ENCODE measurements at places on chromosomes 7 and 10.

GRCh38 chr10:69897432-69897831 is 95.7 kb downstream of the COL13A1 start:
- no peak for DNase-seq

GRCh38 chr7:145331076-145331475 is 495.2 kb upstream of the TPK1 start:
- DNase-seq: no peak

DNA sequence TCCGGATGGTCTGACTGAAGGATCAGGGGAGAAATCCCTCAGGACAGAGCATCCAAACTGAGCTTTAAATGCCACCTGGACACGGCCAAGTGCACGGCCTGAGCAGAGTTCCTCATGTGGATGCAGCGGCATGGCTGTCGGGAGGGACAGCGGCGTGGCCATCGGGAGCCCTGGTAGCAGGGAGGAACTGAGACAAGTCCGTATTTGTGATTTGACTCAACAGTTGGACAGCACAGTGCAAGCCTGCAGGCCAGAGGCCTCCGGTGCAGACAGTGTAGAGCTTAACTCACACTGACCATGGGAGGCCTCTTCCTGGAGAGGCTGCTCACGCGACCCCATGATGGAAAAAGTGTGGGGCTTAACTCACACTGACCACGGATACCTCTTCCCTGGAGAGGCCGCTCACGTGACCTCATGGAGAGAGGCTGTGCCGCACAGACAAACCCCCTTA is 207.4 kb downstream of the DIP2C start:
- no peak for DNase-seq

DNA sequence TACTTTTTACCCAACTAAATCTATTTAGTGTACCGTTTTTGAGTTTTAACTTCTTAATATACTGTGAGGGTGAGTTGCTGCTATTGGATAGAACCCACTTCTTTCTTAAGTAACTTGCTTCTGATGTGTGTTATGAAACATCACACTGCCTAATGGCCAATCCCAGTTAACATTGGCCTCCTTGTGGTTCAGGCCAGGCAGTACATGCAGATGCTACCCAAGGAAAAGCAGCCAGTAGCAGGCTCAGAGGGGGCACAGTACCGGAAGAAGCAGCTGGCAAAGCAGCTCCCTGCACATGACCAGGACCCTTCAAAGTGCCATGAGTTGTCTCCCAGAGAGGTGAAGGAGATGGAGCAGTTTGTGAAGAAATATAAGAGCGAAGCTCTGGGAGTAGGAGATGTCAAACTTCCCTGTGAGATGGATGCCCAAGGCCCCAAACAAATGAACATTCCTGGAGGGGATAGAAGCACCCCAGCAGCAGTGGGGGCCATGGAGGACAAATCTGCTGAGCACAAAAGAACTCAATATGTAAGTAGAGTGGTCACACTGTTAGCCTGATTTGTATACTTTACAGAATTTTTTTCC is 39.7 kb downstream of the TES start:
- no peak for DNase-seq

DNA sequence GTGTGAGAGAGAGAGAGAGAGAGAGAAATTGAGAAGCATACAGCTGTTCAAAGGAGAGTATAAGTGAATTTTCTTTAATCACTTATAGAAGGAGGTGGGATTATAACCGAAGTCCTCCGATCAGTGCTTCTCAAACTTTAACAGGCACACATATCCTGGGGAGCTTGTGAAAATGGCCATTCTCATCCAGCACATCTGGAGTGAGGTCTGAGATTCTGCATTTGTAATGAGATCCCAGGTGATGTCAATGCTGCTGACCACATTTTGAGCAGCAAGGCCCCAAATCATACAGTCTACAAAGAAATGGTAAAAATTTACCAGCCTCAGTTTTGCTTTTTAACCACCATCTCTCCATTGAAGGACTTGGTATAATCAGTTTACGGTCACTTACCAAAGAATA is 219.0 kb downstream of the PTEN start:
- DNase-seq: no peak

DNA sequence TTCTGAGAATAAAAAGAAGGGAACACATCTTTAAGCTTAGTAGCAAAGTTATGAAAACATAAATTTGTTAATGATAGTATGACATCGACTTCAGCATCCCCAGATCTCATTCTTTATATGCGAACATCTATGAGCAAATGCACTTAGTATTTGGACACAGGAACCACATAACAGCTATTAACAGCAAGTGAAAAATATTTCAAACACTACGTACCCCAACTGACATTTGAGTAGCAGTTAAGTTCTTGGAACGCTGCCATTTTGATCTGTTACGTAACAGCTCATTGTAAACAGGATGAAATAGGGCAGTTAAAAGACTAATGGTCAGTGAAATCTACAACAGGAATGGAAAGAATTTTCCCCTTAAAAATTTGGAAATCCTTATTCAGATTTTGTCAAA is 428.9 kb downstream of the TNS3 start:
- no peak for DNase-seq

DNA sequence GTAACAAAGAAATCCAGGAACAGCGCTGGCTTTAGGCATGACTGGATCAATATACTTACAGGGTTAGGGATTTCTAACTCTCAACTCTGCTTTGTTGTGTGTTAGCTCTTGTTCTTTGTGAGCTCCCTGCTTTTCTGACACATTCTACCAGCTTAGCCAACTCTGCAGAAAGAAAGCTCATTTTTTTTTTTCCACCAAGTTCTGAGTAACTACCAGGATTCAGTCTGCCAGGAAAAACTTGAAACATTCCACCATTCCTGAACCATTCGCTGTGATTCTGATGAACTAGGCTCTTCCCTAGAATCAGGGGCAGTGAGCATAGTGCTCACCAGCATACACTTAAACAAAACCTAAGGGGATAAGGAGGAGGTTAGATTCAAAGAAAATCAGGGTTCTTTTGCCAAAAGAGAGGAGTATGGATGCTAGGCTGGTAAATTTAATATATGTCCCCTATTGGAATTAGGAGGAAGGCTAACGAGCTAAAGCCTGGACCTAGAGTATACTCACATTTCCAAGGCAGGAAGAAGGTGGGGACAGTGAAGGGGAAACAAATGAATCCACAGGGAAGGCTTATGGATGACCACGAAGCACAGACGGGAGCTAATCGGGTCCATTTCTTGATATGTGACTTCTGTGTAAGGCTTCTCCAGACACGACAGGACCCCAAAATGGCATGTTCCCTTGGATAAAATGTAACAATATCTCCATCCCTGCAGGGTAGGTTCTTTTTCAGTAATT is 183.4 kb downstream of the PRKG1 start:
- no peak for DNase-seq

- no peak for DNase-seq
Observed at GRCh38 chr7:128174386-128174785, 66.7 kb upstream of the LEP start.

DNA sequence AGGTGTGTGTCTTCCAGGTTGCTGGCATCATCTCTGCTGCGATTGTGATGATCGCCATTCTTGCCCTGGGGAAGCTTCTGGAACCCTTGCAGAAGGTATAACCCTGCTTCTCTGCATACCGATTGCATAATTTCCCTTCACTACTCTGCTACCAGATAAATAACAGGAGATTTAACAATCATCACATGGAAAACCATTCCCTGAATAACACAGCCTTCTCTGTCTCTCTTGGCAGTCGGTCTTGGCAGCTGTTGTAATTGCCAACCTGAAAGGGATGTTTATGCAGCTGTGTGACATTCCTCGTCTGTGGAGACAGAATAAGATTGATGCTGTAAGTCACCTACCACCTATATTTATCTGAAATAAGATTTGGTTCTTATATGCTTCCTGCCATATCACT is 33.8 kb downstream of the SLC26A4 start:
- DNase-seq: no peak

DNA sequence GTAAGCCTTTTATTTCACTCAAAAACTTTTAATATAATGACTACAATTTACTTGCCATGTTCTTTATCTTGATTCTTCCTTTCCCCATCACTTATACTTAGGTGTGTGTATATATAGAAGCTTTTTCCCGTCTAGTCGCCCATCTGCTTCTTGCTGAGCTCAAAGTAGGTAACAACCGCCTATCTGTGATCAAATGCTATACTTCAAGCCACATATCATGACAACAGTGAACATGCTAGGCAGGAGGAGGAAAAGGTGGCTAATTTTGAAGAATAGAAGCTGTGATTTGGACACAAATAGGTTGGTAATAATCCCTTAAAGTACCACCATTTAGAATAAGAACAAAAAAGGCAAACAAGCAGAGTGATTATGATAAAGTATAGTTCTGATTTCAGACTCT is 367.3 kb upstream of the CHRM2 start:
- no peak for DNase-seq

- peak; percentile 82 for DNase-seq
Observed at GRCh38 chr10:104333032-104333727, 5.1 kb downstream of the ITPRIP start.

DNA sequence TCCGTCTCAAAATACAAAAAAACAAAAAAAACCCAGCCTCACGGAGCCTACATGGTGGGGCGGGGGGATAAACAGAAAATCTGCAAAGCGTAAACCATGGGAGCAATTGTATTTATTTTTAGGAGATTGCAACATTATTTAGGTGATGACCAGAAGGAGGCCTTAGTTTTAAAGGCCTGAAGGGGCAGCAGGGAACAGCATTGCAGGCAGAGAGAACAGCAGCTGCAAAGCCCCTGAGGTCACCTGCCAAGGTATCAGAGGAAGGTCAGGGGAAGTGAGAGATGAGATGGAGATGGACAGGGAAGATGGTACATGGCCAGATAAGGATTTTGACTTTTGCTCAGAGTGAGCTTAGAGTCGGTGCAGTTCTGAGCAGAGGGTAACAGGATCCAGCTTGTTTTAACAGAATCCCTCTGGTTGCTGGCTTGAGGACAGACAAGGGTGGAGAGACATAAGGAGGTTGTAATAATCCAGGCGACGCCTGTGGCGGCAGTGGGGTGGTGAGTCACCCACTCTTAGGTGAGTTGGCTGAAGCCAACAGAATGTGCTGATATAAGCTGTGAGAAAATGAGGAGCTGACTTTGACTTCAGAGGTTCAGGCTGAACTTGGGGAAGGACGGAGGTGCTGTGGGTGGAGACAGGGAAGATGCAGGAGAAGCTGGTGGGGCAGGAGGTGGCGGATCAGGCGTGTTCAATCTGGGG is 82.3 kb upstream of the GTF2I start:
- no peak for DNase-seq

GRCh38 chr10:124206616-124207015 is 113.2 kb upstream of the CHST15 start:
- DNase-seq: no peak

GRCh38 chr7:45955286-45955685 is 34.2 kb upstream of the IGFBP3 start:
- no peak for DNase-seq

DNA sequence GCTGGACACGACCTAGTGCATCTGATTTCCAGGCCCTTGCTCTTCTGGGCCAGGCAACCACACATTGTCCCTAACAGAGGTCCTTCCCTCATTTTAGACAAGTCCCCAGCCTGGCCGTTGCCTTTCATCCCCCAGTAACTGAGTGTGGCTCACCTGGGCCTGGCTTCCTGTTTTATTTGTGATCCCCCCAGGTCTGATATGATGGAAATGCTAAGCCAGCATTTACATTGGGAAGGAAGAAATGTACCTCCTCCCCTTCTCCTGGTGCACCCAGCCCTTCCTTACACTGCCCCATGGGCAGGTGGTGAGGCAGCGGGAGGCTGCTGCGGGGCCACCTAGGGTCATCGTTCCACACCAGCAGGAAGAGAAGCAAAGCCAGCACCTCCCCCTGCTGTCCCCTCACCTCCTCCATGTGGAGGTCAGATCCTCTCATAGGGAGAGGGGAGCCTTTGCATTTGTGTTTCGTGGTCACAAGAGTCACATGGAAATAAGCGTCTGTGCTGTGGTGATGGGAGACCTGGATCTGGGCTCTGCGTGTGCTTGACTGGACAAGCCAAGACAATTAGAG is 108.8 kb downstream of the GLRX3 start:
- no peak for DNase-seq

- no peak for DNase-seq
Observed at GRCh38 chr10:66767707-66768106, 158.1 kb upstream of the LRRTM3 start.

- DNase-seq: no peak
Observed at GRCh38 chr10:115951242-115951641, 321.8 kb downstream of the GFRA1 start.

GRCh38 chr7:123987445-123987844 is 45.4 kb downstream of the TMEM229A start:
- no peak for DNase-seq
